ENCODE measurements at places on chromosomes 4 and X.

DNA sequence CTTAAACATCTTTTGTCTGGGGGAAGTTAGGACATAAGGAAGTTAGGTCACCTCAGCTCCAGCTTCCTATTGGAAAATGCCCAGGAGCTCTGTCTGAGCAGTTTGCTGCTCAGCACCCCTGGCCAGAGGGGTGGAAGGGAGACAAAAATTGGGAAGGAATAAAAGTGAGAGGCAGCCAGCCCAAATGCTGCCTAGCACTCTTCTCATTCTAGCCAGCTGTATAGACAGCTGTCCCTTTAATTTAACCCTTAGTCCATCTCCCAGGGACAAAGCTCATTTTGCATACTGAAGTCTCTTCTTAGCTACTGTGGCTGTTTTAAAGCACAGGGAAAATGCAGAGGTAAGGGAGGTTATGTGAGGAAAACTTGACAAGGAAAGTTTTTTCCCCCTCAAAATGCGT, 89.5 kb upstream of the CITED1 start:
- DNase-seq: no peak

DNA sequence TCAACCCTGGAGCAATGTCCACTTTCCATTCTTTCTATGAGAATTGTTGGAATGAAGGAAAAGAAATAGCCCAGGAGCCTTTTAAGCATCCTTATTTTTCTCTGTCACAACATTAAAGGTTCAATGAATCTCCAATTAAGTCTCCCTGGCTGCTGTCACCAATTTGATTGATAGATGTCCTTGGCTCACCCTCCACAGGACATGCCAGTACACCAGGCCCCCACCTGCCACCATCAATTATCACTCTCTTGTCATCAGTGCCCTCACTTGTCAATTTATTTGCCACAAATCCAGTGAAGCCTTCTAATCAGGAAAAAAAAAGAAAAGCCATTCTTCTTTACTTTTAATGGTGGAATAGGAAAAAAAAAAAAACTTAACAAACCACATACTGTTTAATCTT, 453.6 kb downstream of the CENPC start:
- DNase-seq: no peak

- DNase-seq: no peak
Observed at GRCh38 chr4:74715706-74716435, 78.5 kb downstream of the BTC start.

DNA sequence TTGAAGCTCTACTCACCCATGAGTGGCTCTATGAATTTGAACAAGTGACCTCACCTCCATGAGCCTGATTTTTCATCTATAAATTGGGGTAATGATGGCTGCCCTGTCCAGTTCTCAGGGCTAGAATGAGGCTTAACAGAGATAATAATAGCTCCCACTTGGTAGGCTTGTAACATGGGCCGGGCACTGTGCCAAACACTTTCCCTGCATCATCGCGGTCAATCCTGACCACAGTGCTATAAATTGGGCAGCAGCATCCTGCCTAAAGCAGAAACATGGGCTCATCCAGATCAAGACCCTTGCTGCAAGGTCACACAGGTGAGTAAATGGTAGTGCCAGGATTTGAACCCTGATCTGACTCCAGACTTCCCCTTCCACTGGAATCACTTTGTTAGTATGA, 12.8 kb downstream of the APLN start:
- DNase-seq: peak; percentile 51

- DNase-seq: peak; percentile 73
Observed at GRCh38 chr4:168318266-168318895, at the start of gene DDX60. DDX60 (minus strand) TSS chr4:168318752; CDS start chr4:168311259, 7,493 bp downstream.

GRCh38 chr4:97994765-97995465, 148.4 kb downstream of the STPG2 start:
- no peak for DNase-seq

GRCh38 chrX:53163436-53163835, 61.6 kb downstream of the KDM5C start:
- no peak for DNase-seq

- DNase-seq: no peak
Observed at GRCh38 chr4:122172266-122172665, 20.1 kb downstream of the BLTP1 start.

- no peak for DNase-seq
Observed at GRCh38 chr4:139246166-139246565, 33.9 kb downstream of the MGARP start.

DNA sequence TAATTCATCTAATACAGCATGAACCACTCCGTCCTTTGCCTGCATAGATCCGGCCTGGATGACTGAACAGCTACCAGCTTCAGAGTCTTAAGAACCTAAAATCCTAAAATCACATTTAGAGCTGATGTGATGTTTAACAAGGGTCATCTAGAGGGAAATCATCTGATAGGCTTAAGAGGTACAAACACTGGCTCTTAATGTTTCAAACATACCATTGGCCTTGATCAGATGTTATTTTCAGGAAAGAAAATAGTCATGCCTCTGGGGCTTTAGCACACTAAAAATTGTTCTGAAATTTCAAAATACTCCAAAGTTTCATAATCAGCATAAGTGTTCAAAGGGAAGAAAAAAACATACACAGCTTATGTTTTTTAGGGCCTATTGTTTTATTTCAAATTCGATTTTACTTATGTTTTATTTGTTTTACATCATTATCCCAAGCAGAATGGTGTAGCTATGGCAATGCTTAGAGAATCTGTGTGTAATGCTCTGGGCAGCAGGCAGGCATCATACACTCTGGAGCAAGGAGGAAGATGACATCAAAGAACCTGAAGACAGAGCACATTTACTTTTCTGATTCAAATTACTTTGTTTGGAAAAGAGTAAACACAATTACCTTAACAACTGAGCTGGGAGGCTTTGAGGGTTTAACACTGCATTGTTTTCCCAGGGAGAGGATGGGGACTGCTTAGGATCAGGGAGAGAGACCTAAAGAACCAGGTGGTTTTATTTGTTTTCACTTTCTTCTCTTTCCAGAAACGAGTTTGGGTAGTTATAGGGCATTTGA, 25.3 kb upstream of the LEF1 start:
- DNase-seq: no peak

DNA sequence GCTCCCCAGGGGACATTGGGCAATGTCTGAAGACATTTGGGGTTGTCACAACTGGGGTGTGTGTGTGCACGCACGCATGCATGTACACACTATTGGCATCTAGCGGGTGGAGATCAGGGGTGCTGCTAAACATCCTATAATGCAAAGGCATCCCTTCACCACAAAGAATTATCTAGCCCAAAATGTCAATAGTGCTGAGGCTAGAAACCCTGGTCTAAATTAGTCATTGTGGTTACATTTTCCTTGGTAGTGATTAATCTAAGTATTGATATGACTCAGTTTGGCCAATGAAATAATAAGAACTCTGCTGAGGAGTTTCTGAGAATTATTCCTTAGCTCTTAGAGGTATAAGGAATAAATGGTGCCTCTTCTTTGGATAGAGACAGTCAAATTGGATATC, 200.2 kb downstream of the CLCN4 start:
- peak; percentile 58 for DNase-seq

- no peak for DNase-seq
Observed at GRCh38 chr4:25500626-25501316, 123.7 kb downstream of the ANAPC4 start.

Measured in IMR-90 (cell line).